ENCODE measurements at places on chromosomes 12 and 14. TPM values are rescaled to one million over a fixed set of nuclear protein-coding genes. Genes with fewer than 3 reads are reported as not detected.
A peak's percentile ranks its signal among the peaks of the same experiment; 100 is the strongest.

Gene SLC17A8
- total RNA-seq: not detected

Gene HOXC5
- not detected for total RNA-seq

Gene TDRD9
- total RNA-seq: 3.2 TPM

DNA sequence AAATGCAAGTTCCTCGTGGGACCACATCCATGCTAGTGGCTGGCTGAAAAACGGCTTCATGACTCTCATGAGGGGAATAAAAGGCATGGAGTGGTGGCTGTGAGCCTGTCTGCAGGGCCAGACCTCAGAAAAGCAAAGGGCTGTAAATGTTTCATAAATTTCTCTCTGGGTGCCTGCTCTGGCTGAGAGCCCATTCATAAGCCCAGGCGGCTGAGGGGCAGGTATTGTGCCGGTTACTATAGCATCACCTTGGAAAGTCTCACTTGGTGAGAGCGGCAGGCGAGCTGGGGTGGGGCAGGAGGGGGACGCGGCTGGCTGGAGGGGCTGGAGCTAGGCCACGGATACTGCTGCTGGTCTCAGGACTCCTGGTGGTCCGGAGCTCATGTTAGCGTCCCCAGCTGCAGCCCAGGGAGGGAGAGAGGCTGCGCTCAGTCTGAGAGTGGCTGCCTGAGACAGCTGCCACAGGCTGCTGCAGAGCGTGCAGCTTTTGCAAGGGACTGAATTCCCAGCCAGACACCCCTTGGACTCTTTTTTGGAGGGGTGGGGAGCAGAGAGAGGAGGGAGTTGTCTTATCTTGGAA is at the start of gene SLC17A8:
Gene SLC17A8, plus strand, starts transcription at position 431 of the 580 bp plus-strand sequence. CDS start 318 bp downstream, outside the sequence.
- H3K27me3 ChIP-seq: no peaks in the 10 kb centered on the region
- no peak within 1 kb of the TSS for H3K4me3 ChIP-seq
- no peak within 1 kb of the TSS for H3K27ac ChIP-seq
- no peaks in the 10 kb centered on the region for H3K4me1 ChIP-seq

DNA sequence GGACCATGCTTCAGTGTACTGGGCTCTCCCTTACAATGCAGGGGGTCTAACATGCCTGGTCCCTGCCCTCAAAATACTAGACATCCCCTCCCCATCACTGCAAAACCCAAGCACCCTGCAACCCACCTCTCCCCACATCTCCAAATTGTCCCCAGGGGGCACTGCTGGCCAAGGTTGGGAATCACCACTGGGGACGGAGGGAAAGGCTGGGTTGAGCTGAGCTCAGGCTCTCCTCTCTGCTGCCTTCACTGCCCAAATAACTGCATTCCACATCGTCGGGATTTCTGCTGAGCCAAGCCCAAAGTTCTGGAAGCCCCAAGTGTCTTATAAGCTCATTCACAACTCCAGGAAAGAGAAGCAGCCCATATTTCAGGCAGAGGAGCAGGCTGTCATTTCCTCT is 69.6 kb downstream of the NT5DC3 start:
- H3K4me3 ChIP-seq: no peak overlapping the region
- H3K27me3 ChIP-seq: no peaks in the 10 kb centered on the region
- peak overlapping the region; percentile 20 for H3K27ac ChIP-seq
- peak; percentile 68 for DNase-seq

Gene IL26
- not detected for total RNA-seq

DNA sequence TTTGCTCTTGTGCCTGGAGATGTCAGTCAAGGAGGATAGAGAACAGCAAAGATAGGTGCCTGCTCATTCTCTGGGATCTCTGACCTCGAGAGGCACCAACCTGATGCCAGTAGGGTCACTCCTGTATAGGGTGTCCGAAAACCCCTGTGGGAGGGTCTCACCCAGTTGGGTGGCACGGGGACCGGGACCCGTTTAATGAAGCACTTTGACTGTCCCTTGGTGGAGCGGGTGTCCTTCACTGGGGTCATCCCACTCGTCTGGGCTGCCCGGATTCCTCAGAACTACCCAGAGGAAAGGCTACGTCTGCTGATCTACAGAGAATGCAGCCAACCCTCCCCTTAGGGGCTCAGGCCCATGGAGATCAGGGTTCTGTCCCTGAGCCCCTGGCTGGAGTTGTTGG is 157.6 kb downstream of the CAPZA3 start:
- H3K4me3 ChIP-seq: no peak overlapping the region
- H3K4me1 ChIP-seq: no peaks in the 10 kb centered on the region
- H3K27ac ChIP-seq: no peak overlapping the region

DNA sequence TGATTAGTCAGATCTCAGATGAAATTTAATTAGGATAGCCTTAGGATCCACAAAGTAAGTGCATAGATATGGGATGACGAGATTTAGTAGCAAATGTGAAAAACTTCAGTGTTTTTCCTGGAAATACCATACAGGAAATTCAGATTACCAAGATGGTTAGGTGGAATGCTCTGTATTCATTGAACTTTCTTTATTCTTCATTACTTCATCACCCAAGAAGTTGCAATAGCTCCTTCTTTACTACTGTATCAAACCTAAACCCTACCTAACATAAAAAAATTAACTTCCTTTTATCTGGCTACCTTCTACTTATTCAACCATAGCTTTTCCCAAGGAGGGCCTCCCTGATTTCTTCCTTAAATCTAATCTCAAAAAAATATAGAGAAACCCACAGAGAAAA is 100.4 kb downstream of the TTC6 start:
- no peak overlapping the region for H3K27ac ChIP-seq
- no peak for DNase-seq
- no peaks in the 10 kb centered on the region for H3K27me3 ChIP-seq
- H3K36me3 ChIP-seq: no peaks in the 10 kb centered on the region
- H3K4me1 ChIP-seq: peaks cover 6% of the 10 kb centered on the region

- DNase-seq: no peak
- H3K4me3 ChIP-seq: no peak overlapping the region
- H3K36me3 ChIP-seq: no peaks in the 10 kb centered on the region
- no peaks in the 10 kb centered on the region for H3K4me1 ChIP-seq
These were observed 29.3 kb downstream of the DUSP16 start for GRCh38 chr12:12533238-12533829.

Gene SLC6A13
- total RNA-seq: not detected

DNA sequence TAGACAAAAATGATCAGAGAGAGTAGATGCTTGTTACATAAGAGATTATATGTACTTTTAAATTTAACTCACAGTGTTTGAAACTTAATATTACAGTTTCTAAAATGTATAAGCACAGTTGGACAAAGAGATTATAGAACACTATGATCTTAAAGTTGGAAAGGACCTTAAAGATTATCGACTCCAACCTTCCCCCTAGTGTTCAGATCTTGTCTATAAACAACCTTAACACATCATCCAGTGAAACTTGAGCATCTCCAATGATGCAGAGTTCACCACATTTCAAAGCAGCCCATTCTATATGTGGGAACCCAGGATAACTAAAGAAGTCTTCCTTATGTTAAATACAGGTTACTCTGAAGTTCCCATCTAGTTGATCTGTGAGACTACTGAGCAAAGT is 480.8 kb downstream of the RMST start:
- H3K4me1 ChIP-seq: peaks cover 11% of the 10 kb centered on the region
- no peak for DNase-seq
- H3K36me3 ChIP-seq: no peaks in the 10 kb centered on the region
- H3K4me3 ChIP-seq: no peak overlapping the region
- H3K27me3 ChIP-seq: no peaks in the 10 kb centered on the region

GRCh38 chr12:67939611-67940010 is 49.6 kb upstream of the IFNG-AS1 start:
- H3K36me3 ChIP-seq: no peaks in the 10 kb centered on the region
- peaks cover 15% of the 10 kb centered on the region for H3K4me1 ChIP-seq
- DNase-seq: no peak
- H3K27me3 ChIP-seq: no peaks in the 10 kb centered on the region
- no peak overlapping the region for H3K4me3 ChIP-seq
- H3K27ac ChIP-seq: no peak overlapping the region

- H3K27ac ChIP-seq: no peak overlapping the region
- no peak for DNase-seq
- no peaks in the 10 kb centered on the region for H3K36me3 ChIP-seq
These were observed 91.7 kb downstream of the GALC start for GRCh38 chr14:87901236-87901635.

GRCh38 chr14:93967637-93968250 is 8.6 kb downstream of the ASB2 start:
- H3K36me3 ChIP-seq: peaks cover 6% of the 10 kb centered on the region
- no peak for DNase-seq
- H3K4me3 ChIP-seq: no peak overlapping the region
- H3K4me1 ChIP-seq: no peaks in the 10 kb centered on the region
- H3K27ac ChIP-seq: peak overlapping the region; percentile 93

DNA sequence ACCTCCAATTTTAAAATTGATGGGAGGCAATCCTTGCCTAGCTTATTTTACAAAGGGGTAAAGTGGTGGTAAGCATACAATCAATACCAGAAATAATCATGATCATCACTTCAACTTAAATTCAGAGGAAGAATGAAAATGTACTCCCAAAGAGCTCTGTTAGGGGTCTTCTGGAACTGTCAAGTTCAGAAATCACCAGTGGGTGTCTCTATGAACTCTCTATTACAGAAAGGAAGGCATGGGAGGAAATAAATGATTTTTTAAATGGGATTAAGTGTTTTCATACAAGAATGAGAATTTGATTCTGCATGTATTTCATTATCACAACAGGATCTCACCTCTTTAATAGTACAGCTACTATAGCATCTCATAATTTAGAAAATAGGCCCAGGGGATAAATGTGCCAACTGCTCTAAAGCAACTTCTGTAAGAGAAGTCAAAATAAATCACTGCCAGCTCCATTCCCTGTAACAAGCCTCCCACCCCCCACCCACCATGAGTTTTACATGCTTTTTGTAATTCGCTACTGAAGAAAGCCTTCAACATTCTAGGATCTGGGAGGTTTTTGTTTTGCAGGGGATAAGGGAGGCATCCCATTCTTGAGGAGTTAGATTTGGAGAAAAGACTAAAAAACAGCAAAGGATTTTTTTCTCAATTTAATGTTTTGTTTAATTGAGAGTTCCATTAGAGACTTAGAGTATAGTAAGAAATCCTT is 9.7 kb downstream of the DCP1B start:
- peaks cover 48% of the 10 kb centered on the region for H3K4me1 ChIP-seq
- H3K4me3 ChIP-seq: no peak overlapping the region

Gene SLC7A8
- total RNA-seq: 19.7 TPM

Gene TMEM253
- 1.1 TPM for total RNA-seq

- no peak for DNase-seq
- no peak overlapping the region for H3K27ac ChIP-seq
- no peaks in the 10 kb centered on the region for H3K4me1 ChIP-seq
These were observed 14.9 kb downstream of the C2CD5 start for GRCh38 chr12:22529281-22530060.

- no peaks in the 10 kb centered on the region for H3K27me3 ChIP-seq
- H3K36me3 ChIP-seq: no peaks in the 10 kb centered on the region
- H3K4me1 ChIP-seq: no peaks in the 10 kb centered on the region
- DNase-seq: no peak
- no peak overlapping the region for H3K4me3 ChIP-seq
These were observed 34.8 kb downstream of the CRACR2A start for GRCh38 chr12:3718100-3718499.

- DNase-seq: no peak
- H3K4me1 ChIP-seq: no peaks in the 10 kb centered on the region
- no peaks in the 10 kb centered on the region for H3K36me3 ChIP-seq
- H3K27ac ChIP-seq: no peak overlapping the region
- no peak overlapping the region for H3K4me3 ChIP-seq
- H3K27me3 ChIP-seq: no peaks in the 10 kb centered on the region
These were observed 61.9 kb downstream of the ESR2 start for GRCh38 chr14:64232095-64232838.

- DNase-seq: no peak
- no peak overlapping the region for H3K27ac ChIP-seq
- no peaks in the 10 kb centered on the region for H3K36me3 ChIP-seq
These were observed 15.5 kb downstream of the UBC start for GRCh38 chr12:124898923-124899294.

GRCh38 chr12:2168808-2169207 is 116.0 kb downstream of the CACNA1C start:
- no peaks in the 10 kb centered on the region for H3K36me3 ChIP-seq
- DNase-seq: peak; percentile 54
- no peaks in the 10 kb centered on the region for H3K4me1 ChIP-seq
- peak overlapping the region; percentile 84 for H3K27ac ChIP-seq

DNA sequence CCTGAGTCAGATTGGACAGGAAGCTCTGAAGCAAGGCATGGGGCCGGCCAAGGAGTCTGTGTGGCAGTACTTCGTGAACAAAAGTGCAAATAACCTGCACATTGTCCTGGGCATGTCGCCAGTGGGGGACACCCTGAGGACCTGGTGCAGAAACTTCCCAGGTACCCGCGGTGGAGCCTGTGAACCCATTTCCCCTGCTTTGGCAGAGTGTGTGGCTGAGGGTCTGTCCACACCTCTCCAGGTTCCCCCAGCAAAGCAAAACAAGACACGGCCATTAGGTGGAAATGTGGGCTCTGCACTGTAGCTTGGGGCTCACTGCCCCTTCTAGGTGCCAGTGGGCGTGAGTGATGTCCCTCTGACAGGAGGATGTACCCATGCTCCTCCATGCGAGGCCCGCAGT is 79.4 kb downstream of the CCDC92 start:
- H3K36me3 ChIP-seq: no peaks in the 10 kb centered on the region
- no peak overlapping the region for H3K4me3 ChIP-seq
- H3K27me3 ChIP-seq: peaks cover 4% of the 10 kb centered on the region
- no peak overlapping the region for H3K27ac ChIP-seq

Gene ENDOU
- 0.36 TPM for total RNA-seq

- no peak for DNase-seq
- no peaks in the 10 kb centered on the region for H3K36me3 ChIP-seq
- no peak overlapping the region for H3K27ac ChIP-seq
- H3K4me1 ChIP-seq: no peaks in the 10 kb centered on the region
These were observed 347.2 kb downstream of the MED13L start for GRCh38 chr12:115930336-115930735.

Gene HELB
- 3.2 TPM for total RNA-seq

Gene ADAM20
- 1.4 TPM for total RNA-seq

Gene LRRIQ1
- not detected for total RNA-seq

DNA sequence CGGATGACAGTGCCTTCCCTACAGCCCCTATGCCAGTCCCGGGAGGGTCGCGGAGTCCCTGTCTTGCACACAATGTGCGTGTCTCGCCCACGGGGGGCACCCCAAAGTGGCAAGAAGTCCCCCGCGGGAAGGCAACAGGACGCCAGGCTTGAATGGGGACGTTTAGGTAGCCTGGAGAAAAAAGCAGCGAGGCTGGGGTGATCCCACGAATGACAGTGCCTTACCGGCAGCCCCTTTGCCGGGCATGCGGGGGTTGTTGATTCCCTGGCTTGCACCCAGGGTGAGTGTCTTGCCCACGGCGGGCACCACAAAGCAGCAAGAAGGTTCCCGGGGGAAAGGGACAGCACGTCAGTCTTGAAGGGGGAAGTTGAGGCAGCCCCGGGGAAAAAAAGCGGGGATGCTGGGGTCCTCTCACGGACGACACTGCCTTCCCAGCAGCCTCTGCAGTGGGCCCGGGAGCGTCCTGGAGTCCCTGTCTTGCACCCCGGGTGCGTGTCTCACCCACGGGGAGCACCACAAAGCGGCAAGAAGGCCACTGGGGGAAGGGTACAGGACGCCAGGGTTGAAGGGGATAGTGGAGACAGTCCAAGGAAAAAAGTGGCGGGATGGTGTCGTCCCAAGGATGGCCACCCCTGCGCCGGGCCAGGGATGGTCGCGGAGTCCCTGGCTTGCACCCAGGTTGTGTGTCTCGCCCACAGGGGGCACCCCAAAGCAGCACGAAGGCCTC is 156.8 kb upstream of the ALG10B start:
- H3K4me1 ChIP-seq: no peaks in the 10 kb centered on the region
- H3K4me3 ChIP-seq: no peak overlapping the region
- no peak for DNase-seq
- no peaks in the 10 kb centered on the region for H3K36me3 ChIP-seq
- H3K27me3 ChIP-seq: no peaks in the 10 kb centered on the region
- no peak overlapping the region for H3K27ac ChIP-seq

Gene PLEKHD1
- total RNA-seq: 0.16 TPM

- H3K27ac ChIP-seq: no peak overlapping the region
- H3K27me3 ChIP-seq: no peaks in the 10 kb centered on the region
- H3K4me1 ChIP-seq: no peaks in the 10 kb centered on the region
- H3K4me3 ChIP-seq: no peak overlapping the region
- no peak for DNase-seq
These were observed 8.7 kb downstream of the A2ML1 start for GRCh38 chr12:8831116-8831515.
